Retina (tissue), 1 donor: ENCODE measurements at places on chromosomes 11 and 22.

DNA sequence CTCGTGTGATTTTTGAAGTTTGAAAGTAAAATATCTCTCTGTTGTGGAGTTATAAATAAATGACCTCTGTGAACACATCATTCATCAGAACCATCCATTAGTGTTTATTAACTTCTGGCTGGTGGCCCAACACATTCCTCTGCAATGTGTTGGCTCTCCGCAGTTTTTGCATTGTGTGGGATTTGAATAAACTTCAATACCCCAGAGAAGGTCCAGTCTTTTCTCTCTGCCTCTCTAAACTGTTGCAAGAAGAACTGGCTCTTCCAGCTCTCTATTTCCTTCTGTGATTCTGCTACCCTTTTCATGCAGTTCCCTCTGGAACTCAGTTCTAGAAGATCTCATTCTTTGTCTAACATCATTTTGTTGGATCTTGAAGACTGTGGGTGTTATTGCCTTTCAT lies 125.0 kb upstream of the ARHGAP42 start:
- no peak for DNase-seq

GRCh38 chr11:64299847-64300648 lies at the start of gene CATSPERZ:
CATSPERZ (plus strand) TSS chr11:64300358; CDS start chr11:64300411, 53 bp downstream.
- peak; percentile 45 for DNase-seq

GRCh38 chr11:91104237-91104636 lies 881.4 kb upstream of the CHORDC1 start:
- DNase-seq, result no peak

DNA sequence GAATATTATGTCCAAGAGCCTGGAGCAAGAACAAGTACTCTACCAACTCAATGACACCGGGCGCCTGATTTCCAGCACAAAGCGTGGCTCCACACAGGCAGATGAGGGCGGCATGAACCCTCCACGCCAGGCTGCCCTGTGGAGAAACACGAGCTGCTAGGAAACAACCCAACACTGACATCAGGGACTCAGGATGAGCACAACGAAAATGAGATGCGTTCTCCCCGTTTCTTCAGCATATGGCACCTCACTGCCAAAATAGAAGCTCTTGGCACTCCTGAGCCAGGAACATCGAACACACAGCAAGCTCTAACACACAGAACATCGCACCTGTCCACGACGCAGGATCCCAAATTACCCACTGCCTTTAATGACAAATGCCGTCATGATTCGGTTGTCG lies 68.3 kb downstream of the NCAPD3 start:
- no peak for DNase-seq

- DNase-seq, result peak; percentile 91
Measured at GRCh38 chr11:1882265-1883238, 9.1 kb downstream of the PRR33 start.

GRCh38 chr11:61963282-61964057 lies 4.0 kb downstream of the FTH1 start:
- DNase-seq, result no peak

GRCh38 chr11:34825670-34826383 lies 90.4 kb downstream of the APIP start:
- DNase-seq, result no peak

- DNase-seq, result no peak
Measured at GRCh38 chr11:92929246-92929645, 40.2 kb upstream of the MTNR1B start.

DNA sequence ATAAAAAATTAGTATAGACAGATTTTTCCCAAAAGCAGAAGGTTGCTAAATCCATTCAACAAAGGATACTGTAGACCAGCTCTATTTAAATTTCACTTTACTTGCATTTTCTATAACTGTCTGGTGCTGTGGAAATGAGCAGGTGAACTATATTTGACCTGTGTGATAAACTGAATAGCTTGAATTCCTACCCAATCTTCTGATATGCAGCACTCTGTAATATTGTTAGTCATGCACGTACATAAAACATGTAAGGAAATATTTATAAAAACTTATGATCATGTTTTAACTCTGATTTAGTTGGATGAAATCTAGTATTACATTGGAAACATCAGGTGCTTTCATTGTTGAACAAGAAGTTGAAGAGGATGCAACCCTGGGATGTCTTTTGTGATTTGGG lies 213.6 kb downstream of the DBX1 start:
- DNase-seq, result no peak

- DNase-seq, result no peak
Measured at GRCh38 chr11:131943295-131943694, 572.9 kb downstream of the NTM start.

- DNase-seq, result peak; percentile 31
Measured at GRCh38 chr11:9688716-9689511, 25.0 kb downstream of the SWAP70 start.

DNA sequence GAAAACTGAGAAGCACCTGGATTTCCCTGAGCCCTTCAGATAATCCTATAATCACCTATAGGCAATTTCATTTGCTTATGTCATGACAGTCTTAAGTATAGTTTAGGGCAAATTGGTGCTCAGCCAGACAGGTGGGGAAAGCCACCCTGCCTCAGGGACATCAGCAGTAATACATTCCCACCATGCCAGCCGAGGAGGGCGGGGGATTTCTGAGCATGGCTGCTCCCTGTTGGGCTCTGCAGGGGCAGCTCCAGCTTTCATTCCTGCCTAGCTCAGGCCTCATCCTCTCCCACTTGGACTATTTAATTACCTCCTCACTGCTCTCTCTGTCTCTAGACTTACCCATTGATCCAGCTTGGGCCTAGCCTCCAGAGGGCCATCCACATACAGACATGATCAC lies 9.0 kb upstream of the DRD2 start:
- no peak for DNase-seq

- DNase-seq, result peak; percentile 86
Measured at GRCh38 chr11:560305-561147, at the start of the genes LMNTD2 and RASSF7. LMNTD2 (minus strand) TSS chr11:560738; CDS start chr11:560716, 22 bp downstream. RASSF7 (plus strand) TSS chr11:560970; CDS start chr11:561769, 799 bp downstream.

DNA sequence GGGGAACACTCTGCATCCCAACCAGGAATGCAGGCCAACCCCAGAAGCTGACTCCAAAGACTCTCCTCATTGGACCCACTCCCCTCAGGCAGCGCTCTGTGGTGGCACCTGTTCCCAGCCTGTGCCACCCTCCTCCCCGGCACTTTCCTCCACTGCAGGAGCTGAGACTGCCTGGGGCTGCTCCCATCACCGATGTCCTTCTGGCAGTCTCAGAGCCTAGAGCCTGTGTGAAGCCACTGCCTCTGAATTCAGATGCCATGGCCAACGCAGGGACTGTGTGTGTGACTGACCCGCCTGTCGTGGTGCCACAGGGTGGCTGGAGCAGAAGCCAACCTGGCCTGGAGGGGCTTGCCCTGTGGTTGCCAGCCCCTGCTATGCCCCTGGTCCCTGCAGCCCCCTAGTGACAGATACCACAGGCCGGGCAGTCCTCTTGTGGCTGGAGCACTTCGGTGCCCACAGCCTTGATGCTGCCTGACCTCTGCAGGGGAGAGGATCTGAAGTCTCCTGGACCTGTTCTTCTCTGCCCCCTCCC lies 43.2 kb downstream of the TBX1 start:
- no peak for DNase-seq

DNA sequence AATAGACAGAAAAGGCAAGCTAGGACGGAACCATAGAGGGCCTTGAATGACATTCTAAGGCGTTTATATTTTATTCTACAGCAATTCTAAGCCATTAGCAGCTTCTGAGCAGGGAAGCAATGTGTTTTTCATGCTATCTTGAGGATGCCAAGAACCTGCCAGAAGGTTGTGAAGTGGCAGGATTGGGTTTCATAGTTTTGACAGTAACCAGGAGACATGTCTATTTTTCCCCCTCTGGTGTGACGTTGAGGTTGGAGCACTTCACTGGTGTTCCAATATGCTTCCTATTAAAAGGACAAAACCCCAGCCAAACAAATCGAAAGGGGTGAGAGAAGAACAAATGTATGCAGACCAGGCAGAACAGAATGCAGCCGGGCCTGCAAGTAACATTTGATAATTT lies 148.2 kb downstream of the SPATA19 start:
- no peak for DNase-seq

- DNase-seq, result no peak
Measured at GRCh38 chr22:39182478-39183030, 30.1 kb upstream of the CBX7 start.

DNA sequence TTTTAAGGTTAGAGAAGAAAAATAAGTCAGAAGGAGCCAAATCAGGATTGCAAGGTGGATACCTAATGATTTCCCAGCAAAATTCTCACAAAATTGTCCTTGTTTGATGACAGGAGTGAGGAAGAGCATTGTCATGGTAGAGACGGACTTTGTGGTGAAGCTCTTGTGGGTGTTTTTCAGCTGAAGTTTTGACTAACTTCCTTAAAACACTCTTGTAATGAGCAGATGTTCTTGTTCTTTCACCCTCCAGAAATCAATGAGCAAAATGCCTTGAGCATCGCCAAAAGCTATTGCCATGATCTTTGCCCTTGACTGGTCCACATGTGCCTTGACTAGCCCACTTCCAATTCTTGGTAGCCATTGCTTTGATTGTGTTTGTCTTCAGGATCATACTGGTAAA lies 20.0 kb downstream of the CALCB start:
- DNase-seq, result no peak

- DNase-seq, result no peak
Measured at GRCh38 chr22:44669561-44669976, 32.4 kb upstream of the PRR5 start.
